ENCODE measurements at places on chromosomes 4 and X.

DNA sequence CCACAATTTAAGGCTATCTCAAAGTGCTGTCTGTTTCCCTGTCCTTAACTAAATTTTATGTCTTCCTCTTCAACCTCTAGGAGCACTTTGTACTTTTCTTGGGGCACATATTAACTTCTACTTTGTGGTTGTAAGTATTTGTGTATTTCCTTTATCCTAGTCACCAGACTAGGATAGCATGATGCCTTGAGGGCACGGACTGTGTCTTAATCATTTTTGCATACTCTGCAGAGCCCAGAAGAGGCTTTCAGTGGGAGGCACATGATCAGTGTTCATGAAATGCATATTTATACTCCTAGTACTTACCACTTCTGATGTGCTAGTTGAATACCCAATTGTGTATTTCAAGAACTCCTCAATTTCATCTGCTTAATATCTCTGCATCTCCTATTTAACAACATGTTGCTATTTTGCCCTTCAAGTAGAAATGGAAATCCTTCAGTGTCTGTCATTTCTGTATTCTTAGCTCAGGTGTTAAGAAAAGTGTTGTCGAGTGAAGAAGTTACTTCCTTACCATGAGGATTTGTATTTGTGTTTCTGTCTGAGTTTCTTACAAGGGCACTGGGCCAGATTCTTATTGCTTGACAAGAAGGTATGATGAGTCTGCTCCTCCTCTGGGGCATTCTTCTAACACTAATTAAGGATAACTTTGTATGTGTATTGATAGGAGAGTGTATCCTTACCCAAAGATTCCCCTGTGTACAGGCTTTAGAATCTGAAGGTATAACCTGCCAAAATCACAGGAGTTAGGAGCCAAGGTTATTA lies 28.3 kb upstream of the PGRMC2 start:
- no peak for DNase-seq

- DNase-seq: no peak
Observed at GRCh38 chrX:110536816-110537215, 178.2 kb downstream of the RTL9 start.

DNA sequence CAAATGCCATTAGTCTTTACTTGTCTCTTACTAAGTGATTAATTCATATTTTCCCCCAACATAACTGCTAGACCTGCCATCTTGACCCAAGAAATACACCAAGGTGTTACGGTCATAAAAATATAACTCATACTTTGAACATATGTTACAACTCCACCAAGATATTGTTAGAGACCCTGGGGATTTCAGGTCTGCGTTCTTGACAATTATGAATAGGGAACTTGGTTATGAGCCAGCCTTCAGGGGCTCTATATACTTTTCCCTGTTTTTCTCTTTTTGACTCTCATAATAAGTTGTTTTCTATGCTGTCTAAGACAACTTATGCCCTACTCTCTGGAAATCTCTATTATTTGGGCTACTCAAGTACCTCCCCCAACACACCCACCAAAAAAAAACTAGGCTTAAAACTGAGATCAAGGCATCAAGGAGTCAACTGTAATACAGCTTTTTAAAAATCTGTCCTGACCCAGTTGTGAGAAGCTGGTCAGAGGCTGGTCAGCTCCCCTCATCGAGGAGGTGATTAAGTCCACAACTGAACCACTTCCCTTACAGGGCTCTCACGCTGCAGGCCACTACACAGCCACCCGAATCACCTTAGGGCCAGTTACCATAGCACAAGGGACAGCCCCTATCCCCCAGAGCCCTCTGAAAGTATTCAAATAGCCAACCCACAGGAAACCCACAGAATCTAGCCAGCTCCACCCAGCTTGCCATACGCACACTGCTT lies 10.5 kb upstream of the TLR3 start:
- no peak for DNase-seq

- DNase-seq: no peak
Observed at GRCh38 chr4:14247767-14248166, 620.2 kb upstream of the BOD1L1 start.

DNA sequence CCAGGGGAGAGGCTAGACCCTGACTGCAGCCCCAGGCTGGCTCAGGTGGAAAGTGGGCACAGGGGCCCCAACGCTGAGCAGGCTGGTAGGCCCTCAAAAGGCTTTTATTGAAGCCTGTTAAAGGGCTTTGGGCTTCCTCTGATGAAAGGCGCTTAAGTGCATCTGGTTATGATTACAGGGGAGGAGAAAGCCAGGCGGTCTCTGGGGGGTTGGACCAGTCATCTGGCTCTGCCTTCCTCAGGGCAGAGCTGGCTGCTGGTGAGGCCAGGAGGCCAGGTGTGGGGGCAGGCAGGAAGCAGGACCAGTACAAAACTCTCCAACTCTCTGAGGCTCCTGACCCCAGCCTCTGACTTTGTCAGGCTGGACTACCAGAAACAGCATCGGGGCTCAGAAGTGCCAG lies 68.8 kb upstream of the BCOR start:
- DNase-seq: no peak

DNA sequence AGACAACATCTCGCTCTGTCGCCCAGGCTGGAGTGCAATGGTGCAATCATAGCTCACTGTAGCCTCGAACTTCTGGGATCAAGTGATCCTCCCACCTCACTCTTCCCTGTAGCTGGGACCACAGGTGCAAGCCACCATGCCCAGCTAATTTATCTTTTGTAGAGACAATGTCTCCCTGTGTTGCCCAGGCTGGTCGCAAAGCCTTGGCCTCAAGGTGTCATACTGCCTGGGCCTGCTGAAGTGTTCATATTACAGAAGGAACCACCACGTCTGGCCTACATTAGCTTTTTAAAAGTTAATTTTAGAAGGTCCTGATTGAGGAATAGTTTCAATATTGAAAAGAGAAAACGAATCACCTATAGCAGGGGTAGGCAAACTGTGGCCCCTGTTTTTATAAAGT lies 22.5 kb downstream of the TRIML2 start:
- no peak for DNase-seq

DNA sequence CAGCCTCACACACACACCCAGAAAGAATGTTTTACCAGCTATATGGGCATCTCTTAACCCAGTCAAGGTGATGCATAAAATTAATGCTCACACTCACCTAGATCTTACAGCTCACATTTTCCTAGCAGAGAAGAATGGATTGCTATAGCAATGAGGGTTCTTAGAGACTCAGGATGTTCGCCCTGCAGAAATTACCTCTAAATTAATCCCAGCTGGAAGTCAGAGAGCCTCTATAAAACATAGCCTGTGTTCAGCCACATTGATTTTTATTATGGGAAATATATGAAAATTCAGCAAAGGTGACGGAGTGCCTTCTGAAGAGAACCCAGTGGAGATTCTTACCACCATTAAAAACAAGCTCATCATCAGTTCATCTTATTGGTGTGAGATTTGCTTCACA lies 528.3 kb upstream of the ZFP42 start:
- no peak for DNase-seq

GRCh38 chr4:145882604-145883003 lies 56.0 kb downstream of the ZNF827 start:
- DNase-seq: peak; percentile 96

GRCh38 chr4:37066159-37066558 lies 178.4 kb upstream of the NWD2 start:
- DNase-seq: no peak

- DNase-seq: no peak
Observed at GRCh38 chr4:7094916-7095315, 27.1 kb upstream of the GRPEL1 start.

All from pons (tissue), 1 donor.